ENCODE measurements at places on chromosomes 3 and 15.

GRCh38 chr15:79450648-79451047 lies 18.5 kb downstream of the MINAR1 start:
- no peak for DNase-seq

DNA sequence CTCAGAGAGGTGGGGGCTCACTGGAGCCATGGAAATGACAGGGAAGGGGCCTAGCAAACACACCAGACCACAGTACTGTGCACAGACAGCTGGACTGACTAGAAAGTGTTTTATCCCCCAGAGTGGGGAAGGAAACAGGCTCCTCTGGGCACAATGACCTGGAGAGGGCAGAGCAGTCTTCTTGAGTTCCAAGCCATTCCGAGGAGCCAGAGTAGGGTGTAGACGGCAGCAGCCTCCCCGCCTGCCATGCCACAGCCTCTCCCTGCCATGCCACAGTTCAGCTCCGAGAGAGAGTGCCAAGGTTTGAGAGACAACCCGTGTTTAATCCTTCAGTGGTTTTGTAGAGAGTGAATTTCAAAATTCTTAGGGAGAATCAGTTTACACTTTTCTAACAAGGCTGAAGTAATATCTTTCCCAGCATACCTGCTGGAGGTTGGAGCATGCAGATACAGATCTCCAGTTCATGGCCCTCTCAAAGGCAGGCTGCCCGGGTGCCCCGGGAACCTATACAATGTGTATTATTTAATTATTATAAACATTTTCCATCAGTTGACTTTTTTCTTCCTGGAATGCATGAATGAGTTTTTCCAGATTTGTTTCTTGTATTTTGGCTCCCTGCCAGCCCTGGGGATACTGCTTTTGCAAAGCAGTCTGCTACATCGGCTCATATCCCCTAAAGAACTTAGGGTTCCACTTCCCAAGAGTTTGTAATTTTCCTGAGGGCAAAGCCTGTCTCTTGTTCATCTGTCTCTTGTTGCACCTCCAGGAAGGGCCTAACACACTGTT lies 3.2 kb downstream of the PODXL2 start:
- no peak for DNase-seq

- DNase-seq: no peak
These were observed 113.8 kb downstream of the AKAP13 start for GRCh38 chr15:85494048-85494777.

GRCh38 chr15:37929238-37929637 lies 5.2 kb upstream of the TMCO5A start:
- DNase-seq: no peak

- no peak for DNase-seq
These were observed 2.8 kb downstream of the TMEM115 start for GRCh38 chr3:50356553-50356952.

DNA sequence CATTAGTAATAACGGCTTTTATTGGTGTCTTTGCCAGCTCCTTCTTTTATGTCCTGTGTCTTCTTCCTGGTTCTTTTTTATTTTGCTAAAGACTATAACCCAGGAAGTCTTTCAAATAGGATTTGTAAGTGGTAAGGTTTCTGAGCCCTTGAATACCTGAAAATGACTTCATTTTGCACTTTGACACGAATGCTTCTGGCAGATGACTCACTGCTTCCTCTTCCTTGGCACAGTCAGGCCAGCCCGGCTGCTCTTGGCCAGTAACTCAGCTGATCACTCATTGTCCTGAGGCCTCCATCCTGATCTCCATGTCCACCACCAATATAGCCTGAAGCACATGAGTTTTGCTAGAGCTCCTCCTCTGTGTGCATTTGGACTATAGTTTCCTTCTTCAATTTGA lies 48.7 kb upstream of the NR2E3 start:
- no peak for DNase-seq

DNA sequence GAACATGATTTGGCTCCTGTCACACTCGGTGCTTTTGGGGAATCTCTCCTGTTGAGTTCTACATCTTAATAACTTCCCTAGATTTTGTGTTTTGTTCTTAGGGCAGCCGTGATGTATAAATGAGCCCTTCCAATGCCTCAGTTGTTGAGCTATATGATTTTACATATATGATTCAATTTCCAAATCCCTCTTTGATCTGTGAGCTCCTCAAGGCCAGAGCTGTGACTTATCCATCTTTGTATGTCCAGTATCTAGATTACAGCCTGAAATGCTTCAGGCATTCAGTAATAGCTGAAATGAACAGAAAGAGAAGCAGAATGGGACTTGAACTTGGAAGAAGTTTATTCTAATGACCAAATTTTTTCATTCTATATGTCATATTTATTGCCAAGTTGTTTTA lies 26.6 kb downstream of the CGGBP1 start:
- DNase-seq: no peak

DNA sequence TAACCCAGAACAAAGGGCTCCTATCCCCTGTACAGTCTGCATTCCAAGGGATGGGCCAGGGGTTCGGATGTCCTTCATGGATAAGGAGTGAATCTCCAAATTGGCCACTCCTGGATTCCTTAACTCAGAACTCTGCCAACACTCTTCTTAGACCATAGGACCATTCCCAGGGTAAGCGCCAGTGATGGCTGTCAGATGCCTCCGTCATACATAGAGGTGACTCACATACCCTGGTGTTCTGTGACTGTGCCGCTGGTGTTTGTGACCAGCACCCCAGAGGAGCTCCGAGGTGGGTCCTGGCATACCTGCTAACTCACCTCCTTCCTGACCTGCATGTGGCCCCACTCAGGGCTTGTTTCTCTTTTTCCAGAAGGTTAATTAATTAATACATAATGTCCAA lies 134.7 kb downstream of the KLF13 start:
- DNase-seq: no peak

- DNase-seq: no peak
These were observed 14.0 kb downstream of the ETV5 start for GRCh38 chr3:186094696-186095425.

DNA sequence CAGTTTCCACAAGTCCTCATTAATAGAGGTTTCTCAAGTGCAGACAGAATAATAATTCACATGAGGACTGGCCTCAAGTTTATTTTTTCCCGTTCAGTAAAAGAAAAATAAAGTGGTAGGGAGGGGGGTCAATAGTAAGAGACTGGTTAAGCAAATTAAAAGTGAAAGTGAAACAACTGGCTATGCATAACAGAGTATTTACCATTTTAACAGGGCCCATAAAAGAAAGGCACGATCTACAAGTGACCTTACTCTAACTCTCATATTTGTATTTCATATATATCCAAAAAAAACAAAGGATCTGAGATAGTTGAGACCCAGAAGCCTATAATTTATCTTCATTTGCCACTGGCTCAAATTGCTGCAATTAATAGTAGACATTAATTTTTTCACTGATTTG lies 686.3 kb downstream of the NTRK3 start:
- DNase-seq: no peak

DNA sequence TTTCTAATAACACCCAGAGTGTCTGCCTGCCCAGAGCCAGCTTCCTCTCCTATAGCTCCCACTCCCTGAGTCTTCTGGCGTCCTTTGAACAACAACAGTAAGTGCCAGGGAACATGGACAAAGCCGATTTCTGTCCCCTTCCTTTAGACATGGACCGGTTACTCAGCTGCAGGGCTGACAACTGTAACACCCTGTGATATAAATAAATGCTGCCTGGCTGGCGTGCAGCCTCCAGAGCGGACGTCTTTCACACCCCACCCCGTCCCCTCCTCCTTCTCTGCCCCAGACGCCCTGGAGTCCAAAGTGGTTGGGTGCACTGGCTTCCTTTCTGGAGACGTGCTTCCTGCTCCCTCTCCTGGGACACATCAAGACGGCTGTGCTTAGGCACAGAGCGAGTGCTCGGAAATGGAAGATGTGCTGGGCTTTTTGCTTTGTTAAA lies 281.9 kb upstream of the LRRFIP2 start:
- no peak for DNase-seq

- DNase-seq: no peak
These were observed 236.8 kb upstream of the TBC1D5 start for GRCh38 chr3:17979252-17979651.

DNA sequence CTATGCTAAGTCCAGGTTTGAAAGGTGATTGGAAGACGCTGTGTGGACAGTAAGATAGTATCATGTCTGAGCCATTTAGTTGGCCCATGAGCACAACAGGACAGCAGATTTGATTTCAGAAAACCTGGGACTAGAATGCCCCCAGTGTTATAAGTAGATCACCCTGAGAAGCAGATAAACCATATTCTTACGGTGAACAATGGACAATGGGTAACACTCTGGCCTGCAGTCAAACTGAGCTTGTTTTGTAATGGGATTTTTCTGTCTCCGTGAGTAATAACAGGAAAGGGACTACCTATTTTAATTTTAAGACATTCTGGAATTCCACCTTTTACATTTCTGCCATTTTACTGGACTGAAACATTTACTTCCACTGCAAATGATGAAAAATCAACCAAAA lies 71.5 kb downstream of the LDHAL6B start:
- DNase-seq: no peak

DNA sequence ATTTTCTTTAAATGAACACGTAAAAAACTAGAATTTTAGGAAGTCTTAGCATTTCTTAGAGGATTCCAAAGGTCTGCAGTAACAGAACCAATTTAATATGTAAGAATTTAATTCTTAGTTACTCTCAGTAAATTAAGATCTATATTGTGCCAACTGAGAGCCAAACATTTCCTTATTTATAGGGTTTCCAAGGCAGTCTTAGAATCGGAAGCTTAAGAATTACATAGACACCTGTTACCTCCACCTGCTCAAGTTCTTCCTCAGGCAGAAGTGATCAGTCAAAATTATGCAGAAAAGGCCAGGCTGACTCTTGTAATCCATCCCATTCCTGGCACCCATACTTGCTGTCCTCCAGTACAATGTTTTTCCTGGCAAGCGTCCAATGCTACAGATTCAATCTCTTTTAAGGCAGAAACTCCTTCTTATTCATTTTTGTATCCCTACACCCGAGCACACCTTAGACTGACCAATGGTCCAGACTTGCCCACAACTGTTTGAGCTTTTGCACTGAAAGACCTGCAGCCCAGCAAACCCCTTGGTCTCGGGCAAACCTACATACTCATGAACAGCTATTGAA lies 64.3 kb downstream of the NCEH1 start:
- peak; percentile 68 for DNase-seq

Data from NCI-H2081 (cell line).